Type B pancreatic cell (in vitro differentiated cells): ENCODE measurements at places on chromosomes 1 and 21.

DNA sequence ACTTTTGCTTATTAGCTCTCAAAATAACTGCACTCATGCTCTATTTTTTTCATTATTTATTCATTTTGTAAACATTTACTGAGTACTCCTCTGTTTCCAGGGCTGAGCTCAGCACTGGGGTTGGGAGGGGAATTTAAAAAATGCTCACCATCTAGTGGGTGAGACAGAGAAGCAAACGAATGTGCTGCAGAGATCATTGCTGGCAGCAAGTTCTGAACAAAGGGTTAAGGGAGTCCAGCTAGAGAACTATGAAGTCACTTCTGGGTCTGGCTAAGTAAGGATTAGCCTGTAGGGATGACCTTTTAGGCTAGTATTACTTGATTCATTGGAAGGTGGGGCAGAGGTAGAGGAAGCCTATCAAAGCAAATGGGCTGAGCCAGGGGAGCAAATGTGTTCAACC is 99.1 kb upstream of the ZNF644 start:
- DNase-seq, result no peak

- peak; percentile 88 for DNase-seq
Measured at GRCh38 chr1:97920832-97921571, at the start of gene DPYD. TSS of gene DPYD (minus strand) at chr1:97921034. CDS start at chr1:97920922, 112 bp downstream.

DNA sequence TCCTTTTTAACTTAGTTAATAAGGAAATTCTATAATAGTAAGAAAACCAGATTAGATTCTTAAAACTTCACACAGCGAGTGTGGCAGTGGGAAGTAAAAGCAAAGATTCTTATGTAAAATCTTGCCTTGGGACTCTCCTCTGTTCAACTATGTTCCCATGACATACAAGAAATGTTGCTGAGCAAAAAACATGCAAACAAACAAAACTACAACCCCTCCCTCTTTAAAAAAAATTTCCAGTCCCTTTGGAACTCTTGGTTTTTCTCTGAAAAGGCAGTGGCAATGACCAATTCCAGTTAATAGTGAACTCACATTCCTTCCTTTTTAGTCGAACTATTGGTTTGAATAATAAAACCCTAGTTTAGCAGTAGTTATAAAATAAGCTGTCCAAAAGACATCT is 453.1 kb upstream of the ZRANB2 start:
- no peak for DNase-seq

GRCh38 chr1:61851849-61852669 is 109.8 kb downstream of the PATJ start:
- DNase-seq, result no peak

GRCh38 chr1:196308176-196308575 is 300.1 kb downstream of the KCNT2 start:
- DNase-seq, result no peak

DNA sequence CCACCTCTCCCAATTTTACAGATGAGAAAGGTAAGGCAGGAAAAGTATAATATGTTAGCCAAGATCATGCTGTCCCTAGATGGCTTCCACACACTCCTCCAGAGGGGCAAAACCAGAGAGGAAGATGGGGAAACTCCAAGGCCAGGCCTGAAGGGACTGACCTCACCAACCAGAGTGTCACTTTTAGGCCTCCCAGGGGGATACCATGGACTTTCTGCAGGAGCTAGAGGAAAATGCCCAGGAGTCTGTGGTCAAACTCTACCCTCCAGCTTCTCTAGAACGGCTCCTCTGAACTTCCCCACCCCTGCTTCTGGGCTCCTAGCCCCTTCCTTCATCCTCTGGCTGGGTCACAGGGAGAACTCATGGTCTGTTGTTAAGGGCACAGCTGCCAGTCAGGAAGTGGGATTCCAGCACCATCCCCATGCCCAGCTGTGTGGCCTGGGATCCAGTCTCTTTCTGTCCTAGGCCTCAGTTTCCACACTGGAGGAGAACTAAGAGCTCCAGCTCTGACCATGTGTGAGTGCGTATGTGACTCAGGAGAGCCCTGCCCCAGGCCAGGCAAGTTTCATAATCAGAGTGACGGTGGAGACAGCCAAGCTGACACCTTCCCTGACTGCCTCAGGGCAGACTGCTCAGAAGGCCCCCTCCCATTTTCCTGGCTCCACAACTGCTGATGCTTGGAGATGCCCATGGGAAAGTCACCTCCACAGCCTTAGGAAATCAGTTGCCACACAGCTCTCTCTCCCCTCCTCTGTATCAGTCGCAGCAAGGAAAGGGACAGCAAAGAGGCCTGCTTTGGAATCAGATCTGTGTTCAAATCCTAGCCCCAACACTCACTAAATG is 1.9 kb downstream of the IGSF8 start:
- no peak for DNase-seq
